MV-4-11 (cell line): ENCODE measurements at places on chromosomes 16 and 17.
A peak's percentile ranks its signal among the peaks of the same experiment; 100 is the strongest.

DNA sequence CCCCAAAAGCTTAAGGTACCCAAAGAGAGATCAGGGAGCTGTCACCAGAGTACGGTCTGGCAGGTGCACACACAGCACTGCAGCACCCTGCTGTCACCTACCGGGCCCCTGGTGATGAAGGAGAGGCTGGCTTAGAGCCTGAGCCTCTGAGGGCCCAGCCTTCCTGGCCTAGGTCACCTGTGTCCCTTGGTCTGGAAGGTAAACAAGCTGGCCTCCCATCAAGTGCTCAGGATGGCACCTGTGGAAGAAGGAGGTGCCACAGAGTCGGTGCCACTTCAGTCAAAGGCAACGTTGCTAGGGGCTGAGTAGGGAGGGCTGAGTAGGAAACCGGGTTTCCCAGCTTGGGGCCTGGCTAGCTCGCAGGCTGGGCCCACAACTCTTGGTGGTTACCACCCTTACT is 70.7 kb downstream of the COG7 start:
- no peak for DNase-seq

GRCh38 chr16:8572919-8573724 is 17.2 kb downstream of the TMEM114 start:
- DNase-seq = peak; percentile 46

GRCh38 chr16:67248401-67249177 is at the start of gene SLC9A5:
Gene SLC9A5, plus strand, starts transcription at chr16:67248979. Its CDS starts 36 bp downstream, at chr16:67249015.
- DNase-seq = no peak

- DNase-seq = peak; percentile 34
These were observed 22.7 kb upstream of the SRCIN1 start for GRCh38 chr17:38628441-38628840.

- DNase-seq = no peak
These were observed 1.1 kb upstream of the ALOX12 start for GRCh38 chr17:6994666-6995256.

- DNase-seq = no peak
These were observed 17.6 kb upstream of the SP2 start for GRCh38 chr17:47878203-47879027.

DNA sequence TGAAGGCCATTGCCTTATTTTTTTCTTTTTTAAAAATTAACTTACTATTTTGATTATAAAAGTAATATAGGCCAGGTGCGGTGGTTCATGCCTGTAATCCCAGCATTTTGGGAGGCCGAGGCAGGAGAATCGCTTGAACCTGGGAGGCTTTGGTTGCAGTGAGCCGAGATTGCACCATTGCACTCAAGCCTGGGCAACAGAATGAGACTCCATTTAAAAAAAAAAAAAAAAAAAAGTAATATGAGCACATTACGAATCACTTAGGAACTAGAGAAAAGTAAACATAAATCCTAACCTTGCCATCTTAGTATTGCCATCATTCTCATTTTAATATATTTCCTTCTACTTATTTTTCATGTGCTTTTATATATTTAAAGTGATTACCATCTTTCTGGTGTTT is 12.9 kb upstream of the TACO1 start:
- DNase-seq = no peak

GRCh38 chr17:1649844-1650501 is at the start of gene RILP:
Gene RILP, minus strand, starts transcription at chr17:1649866. Its CDS starts 62 bp downstream, at chr17:1649804.
- DNase-seq = peak; percentile 64

DNA sequence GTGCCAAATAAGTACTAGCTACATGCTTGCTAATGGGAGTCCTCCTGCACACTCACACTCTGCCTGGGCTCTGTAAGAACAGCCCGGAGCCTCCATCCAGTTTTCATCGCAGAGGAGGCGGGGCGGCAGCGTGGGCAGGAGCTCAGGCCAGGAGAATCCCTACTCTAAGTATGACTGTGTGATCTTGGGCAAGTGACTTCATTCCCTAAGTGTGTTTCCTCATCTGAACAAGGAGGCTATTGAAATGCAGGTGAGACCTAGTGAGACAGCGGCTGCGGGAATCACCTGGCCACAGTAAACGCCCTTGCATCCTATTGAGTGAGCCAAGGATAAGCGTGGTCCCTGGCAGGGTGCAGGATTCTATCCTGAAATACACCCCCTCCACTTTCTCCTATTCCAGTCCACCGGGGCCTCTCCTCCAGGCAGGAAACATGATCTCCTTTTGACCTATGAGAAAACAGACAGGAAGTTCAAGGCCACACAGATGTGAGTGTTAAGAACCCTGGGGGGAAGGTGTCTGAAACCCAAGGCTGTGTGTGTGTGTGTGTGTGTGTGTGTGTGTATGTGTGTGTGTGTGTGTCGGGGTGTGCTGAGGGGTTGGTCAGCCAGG is 5.2 kb upstream of the RAI1 start:
- DNase-seq = no peak
